ENCODE measurements at places on chromosomes 6 and 20. TPM values are rescaled to one million over a fixed set of nuclear protein-coding genes. Genes with fewer than 3 reads are reported as not detected.

The FOXQ1 gene
- 1.7 TPM for total RNA-seq

The TASP1 gene
- 22.7 TPM for total RNA-seq

The MAS1 gene
- not detected for total RNA-seq

The PRND gene
- total RNA-seq = 0.62 TPM

The NDUFAF4 gene
- 23.3 TPM for total RNA-seq

The MOG gene
- not detected for total RNA-seq

The GRIK2 gene
- 12.8 TPM for total RNA-seq

The EFCAB8 gene
- total RNA-seq = 1.1 TPM

The STMND1 gene
- total RNA-seq = 0.27 TPM

The ZNF133 gene
- 16.7 TPM for total RNA-seq

The HAO1 gene
- total RNA-seq = not detected

The NKX2-2 gene
- not detected for total RNA-seq

The SULF2 gene
- 79.2 TPM for total RNA-seq

The COL9A3 gene
- 69.6 TPM for total RNA-seq

The CDSN gene
- not detected for total RNA-seq

The MYMX gene
- total RNA-seq = 2.1 TPM

The CST5 gene
- total RNA-seq = not detected

DNA sequence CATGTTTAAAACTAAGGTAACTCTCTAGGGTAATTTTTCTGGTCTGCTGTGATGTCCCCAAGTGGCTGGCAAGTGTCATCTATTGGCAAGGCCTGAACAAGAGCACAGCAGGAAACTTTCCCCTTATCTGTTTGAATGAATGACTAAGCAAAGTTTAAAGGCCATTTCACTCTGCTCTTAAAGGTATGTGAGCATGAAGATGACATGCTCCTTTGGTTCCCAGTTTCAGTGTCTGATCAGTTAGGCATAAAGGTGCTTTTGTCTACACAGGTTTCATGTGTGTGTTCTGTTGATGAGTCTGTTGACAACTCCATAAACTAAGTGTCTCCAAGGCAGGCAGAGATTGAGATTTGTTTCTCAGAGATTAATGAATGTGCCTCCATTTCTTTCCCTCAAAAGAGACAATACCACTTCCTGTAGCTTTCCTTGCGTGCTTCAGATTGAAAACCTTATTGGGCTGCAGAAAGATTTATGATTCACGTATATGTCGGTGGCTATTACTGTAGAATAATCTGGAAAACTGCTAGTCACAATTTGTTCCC lies 83.9 kb downstream of the MAP3K7 start:
- no peak for DNase-seq

- no peak for DNase-seq
Measured at GRCh38 chr6:145349950-145350510, 385.3 kb downstream of the EPM2A start.

GRCh38 chr6:27327023-27327738 lies 15.1 kb upstream of the POM121L2 start:
- DNase-seq = no peak

DNA sequence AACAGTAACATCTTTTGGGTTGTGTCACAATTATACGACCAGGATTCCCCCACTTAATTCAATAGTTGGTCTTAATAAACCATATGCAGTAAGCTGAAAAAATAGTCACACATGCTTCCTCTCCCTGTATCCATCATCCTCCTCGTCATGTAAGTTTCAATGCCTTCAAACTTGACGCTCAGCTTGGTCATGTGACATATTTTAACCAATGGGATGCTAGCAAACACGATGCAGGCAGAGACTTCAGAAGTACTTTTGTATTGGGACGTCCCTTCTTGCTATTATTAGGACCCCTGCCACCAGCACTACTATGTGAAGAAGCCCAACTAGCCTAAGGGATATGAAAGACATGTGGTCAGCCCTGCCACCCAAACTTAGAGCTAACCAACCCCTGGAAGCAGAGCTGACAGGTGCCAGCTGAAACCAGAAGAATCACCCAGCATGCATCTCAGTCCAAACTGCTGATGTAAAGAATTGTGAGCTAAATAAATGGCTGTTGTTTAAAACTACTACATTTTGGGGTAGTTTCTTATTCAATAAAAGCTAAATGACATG lies 49.3 kb downstream of the CGA start:
- no peak for DNase-seq

GRCh38 chr6:142518126-142518525 lies 216.3 kb downstream of the ADGRG6 start:
- DNase-seq = no peak

- no peak for DNase-seq
Measured at GRCh38 chr6:39223061-39223460, 6.2 kb downstream of the KCNK5 start.

- no peak for DNase-seq
Measured at GRCh38 chr6:163412341-163412740, 2.2 kb upstream of the QKI start.

DNA sequence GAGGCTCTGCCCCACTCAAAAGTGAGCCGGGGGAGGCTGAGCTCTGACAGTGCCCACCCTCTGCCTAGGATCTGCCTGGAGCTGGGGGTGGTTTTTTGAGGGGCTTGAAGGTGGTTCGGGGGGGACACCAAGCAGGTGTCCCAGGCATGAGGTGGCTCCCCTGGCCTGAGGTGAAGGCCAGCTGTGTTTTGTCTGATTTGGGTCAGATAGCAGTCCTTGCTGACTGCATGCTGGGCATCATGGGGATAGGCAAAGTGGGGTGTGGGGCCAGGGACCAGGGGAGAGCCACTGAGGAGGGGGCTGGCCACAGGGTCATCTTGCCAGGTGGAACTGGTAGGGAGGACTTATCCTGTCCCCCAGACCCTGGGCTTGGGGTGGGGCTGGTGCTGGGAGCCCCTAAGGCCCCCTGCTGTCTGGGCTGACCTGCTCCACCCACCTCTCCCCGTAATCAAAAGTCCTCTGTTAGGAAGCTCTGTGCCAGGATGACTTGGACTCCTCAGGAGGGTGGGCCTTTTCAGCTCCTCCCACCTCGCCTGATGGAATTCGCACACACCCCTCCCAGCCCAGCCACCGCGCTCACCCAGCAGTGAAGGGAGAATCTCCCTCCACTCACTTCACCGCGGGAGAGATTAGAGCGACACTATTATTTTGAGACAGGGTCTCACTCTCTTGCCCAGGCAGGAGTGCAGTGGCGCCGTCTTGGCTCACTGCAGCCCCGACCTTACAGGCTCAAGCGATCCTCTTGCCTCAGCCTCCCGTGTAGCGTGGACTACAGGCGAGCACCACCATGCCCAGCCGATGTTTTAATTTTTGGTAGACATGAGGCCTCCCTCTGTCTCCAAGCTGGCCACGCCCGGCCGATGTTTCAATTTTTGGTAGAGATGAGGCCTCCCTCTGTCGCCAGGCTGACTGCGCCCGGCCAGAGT lies 1.5 kb upstream of the COL9A3 start:
- no peak for DNase-seq

DNA sequence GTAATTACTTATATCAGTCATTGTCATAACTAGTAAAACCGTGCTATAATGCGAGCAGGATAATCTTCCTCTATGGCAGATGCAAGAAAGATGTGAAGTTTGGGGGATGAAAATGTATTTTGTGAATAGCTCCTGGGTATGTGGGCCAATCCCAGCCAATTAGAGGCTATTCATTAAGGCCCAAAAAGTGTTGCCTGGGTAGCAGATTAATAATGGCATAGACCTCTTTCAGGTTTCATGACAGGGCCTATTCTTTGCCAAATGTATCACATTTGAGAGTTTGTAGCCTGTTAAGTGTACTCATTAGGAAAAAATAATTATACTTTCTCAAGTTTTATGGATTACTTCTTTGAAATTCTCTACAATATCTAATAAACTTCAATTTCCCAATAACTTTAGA lies 199.2 kb upstream of the POU3F2 start:
- DNase-seq = no peak

DNA sequence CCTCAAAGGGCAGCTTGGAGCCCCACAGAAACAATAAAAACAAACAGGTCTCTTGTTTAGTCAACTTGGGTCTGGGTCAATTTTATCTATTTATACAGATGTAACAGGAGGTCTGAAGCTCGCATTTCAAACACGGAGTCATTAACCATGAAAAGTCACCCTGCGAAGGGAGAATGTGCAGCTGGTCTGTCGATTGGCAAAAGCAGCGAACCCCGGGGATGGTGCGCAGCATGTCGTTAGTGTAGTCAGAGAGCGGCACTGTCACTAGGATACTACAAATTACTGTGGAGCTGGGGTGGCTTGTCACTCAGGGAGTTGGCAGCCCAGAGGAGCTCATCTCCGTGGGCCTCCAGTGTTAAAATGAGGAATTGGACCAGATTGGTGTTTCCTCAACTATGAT lies 190.4 kb upstream of the ARG1 start:
- no peak for DNase-seq

DNA sequence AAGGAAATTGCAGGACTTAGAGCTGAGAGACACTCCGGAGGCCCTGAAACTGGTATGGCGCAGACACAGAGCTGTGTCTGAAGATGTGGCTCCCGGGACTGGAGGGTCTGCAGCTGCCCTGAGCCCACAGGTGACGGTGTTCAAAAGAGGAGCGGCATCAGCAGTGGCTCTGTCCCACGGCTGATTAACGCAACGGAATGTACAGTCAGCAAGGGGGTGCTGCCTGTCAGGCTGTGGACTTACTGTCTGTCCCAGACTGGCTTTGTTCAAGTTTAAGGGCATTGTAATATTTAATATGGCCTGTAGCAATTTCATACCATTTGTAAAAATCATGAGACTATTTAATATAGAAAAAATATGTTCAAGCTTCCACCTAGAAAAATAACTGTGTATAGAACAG lies 228.0 kb upstream of the TAB2 start:
- DNase-seq = no peak

DNA sequence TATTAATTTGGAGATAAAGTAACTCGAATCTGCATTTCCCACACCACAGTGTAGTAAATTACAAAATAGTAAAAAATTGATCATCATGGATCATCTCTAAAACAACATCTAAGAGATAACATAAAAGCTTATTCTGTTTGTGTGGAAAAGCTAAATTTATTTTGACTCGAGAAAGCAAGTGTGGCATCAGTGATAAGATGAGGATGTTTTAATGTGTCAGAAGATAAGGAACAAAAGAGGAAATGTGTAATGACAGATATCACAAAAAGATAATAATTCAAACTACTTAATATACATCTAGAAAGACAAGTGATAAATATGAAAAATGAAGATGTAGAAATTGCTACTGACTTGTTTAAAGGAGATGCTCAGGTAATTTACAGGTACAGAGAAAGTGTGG lies 74.1 kb downstream of the DNAH8 start:
- DNase-seq = no peak

DNA sequence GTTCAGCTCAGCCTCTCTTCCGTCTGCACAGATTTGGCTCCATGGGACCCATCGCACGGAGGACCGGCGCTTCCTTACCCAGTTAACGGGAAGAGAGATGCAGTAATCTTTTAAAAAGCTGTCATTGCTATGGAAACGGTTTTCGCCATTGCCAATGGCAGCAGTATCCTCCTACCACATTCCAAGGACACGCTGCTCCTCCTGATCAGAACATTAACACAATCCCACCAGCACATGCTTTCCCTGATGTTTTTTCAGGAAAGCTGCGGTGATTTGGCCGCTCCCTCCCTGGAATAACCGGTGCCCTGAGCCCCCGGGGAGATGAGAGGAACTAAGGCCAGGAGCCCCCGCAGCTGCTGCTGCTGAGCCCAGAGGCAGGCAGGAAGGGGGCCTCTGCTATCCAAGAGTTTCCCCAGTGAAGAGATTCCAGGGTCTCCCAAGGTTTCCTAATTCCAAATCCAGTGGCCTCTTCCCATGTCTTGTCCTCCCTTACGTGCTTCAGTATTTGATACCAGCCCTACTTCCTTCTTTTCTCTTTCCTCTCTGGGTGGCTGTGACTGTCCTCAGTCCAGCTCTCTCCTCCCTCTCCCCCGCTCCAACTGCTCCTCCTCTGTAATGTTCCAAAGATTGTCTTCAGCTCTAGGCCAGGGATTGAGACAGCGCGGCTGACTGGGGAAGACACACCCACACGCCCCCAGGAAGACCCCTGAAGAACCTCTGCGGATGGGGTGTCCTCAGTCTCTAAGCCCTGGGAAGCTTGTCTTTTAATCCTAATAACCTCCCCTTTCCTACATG lies 2.6 kb downstream of the BNIP5 start:
- DNase-seq = no peak

DNA sequence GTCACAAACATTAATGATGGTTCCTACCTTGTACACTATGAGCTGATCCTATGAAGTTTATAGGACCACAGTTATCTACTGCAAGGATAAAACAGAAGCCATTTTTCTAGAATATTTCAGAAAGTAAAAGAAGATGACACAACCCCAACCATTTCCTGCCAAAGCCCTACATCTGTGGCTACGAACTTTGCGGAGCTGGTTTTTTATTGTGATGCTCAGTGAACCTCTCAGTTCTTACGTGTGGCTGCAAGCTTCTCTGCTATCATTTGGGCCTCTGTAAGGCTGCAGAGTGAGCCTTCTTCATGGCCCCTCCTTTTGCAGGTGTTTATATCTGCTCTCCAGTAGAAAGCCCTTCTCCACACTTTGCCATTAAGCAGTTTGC lies 17.8 kb upstream of the TAGAP start:
- DNase-seq = no peak

- DNase-seq = no peak
Measured at GRCh38 chr20:137668-138490, 4.5 kb upstream of the DEFB126 start.

DNA sequence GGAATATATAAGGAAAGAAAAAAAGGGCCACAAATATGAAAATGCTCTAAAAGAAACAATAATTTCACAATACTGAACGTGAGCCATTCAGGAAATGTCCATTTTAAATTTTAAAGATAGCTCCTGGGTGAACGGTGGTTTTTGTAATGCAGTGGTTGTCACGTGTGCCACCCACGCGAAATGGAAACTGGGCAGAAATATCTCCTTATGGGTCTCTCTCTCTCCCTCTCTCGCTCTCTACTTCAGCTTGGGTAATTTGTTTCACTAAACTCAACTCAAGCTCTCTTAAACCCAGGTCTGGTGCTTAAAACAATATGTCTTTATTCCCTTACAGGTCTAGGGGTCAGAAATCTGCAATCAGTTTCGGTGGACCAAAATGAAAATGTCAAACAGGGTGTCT lies 150.8 kb downstream of the OR2B2 start:
- DNase-seq = no peak

DNA sequence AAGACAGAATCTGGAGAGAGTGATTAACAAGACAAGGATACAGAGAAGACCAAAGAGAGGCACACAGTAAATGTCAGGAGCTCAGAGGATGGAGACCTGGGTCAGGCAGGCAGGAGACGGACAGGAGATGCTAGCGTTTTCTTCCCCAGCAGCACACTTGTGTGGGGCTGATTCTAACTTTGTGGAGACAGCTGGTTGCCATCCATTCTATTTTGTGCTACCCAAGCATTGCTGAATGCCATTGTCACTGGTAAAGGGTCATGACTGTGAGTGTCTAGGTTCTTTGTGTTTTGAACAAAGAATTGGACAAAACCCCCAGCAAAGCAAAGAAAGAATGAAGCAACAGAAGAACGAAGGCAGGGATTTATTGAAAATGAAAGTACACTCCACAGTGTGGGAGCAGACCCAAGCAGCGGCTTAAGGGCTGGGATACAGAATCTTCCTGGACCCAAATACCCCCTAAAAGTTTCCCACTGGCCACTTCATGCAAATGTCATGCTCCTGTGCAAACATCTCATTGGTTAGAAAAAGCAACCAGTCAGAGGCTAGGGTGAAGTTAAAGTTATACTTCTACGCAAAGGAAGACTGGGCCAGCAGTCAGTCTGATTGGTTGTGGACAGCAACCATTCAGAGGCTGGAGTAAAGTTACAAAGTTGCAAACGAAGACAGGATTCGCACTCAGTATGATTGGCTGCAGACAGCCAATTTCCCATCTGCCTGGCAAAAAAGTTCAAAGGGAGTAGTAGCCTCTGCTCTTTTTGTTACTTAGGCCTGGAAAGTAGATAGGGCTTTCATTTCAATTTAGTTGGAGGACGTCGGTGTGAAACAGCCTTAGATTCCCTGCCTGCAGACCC lies 17.5 kb downstream of the PTK7 start:
- DNase-seq = no peak

All from sciatic nerve (tissue), 2 donors.